Karpas-422 (cell line): ENCODE measurements at places on chromosomes 11 and 22. TPM values are rescaled to one million over a fixed set of nuclear protein-coding genes. Genes with fewer than 3 reads are reported as not detected.

DNA sequence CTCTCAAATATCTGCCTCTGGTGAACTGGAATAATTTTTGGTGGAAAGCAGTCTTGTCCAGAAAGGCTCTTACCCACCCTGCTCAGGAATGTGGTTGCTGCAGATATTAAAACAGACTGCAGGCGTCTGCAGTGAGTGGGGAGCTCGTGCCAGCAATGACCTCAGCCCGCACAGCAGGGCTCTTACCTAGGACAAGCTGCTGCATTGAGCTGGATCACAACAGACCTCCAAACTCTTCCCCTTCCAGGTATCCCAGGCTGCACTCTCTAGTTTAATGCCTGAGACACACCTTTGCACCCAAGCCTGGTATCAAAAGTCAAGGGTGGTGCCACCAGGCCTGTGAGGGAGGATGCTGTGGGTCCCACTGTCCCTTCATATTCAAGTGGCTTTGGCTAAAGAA is 69.7 kb upstream of the CDON start:
- DNase-seq = no peak

- DNase-seq = no peak
These were observed 58.7 kb downstream of the ZNF280B start for GRCh38 chr22:22449819-22450218.

DNA sequence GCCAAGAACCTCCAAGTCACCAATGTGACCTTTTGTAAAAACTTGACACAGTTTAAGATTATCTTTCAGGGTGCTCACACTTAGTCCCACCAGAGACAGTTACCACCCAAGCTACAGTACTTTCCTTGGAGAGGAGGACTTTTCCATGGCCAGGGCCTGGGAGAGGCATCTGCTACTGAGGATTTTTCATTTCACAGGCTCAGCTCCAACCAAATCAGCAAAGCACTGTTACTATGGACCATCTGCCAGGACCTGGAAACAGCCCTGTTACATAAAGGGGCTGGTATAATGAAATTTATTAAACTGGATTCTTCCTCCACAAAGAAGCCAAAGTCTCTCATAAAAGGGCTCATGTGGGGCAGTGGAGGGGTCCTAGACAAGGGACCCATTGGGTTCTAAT is 38.6 kb downstream of the SERGEF start:
- no peak for DNase-seq

DNA sequence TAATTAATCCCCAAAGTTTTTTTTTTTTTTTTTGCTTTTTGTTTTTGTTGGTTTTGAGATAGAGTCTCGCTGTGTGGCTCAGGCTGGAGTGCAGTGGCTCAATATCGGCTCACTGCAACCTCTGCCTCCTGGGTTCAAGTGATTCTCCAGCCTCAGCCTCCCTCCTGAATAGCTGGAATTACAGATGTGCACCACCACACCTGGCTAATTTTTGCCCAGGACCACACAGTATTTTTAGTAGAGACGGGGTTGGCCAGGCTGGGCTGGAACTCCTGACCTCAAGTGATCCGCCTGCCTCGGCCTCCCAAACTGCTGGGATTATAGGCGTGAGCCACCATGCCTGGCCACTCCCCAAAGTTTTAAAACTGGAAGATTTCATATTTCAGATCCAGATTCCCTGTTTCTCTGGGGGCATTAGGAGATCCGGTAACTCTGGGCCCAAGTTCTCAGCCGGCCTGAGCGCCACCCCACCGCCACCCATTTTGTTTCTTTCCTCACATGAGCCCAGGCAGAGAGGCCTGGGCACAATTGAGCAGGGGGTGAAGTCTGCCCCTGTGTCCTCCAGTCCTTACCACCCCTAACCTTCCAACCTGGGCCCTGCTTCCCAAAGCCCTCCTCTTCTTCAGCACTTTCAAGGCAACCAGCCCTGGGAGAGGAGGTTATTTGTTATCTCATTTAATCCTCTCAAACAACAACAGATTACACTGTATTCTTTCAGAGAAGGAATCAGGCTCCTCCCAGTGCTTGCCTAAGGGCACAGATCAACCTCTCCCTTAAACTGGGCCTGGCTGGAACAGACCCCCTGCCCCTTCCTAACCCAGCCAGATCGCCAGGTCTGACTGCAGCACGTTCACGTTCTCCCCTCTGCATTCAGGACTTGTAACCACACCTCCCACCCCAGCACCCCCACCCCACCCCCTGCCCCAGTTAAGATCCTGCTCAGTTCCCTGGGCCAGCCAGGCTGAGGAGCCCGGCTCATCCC is 1.9 kb upstream of the CSNK1E start:
- DNase-seq = no peak

GRCh38 chr22:49368976-49369725 is 458.5 kb downstream of the BRD1 start:
- DNase-seq = no peak

GRCh38 chr22:38078046-38078840 is 5.7 kb downstream of the SLC16A8 start:
- no peak for DNase-seq

DNA sequence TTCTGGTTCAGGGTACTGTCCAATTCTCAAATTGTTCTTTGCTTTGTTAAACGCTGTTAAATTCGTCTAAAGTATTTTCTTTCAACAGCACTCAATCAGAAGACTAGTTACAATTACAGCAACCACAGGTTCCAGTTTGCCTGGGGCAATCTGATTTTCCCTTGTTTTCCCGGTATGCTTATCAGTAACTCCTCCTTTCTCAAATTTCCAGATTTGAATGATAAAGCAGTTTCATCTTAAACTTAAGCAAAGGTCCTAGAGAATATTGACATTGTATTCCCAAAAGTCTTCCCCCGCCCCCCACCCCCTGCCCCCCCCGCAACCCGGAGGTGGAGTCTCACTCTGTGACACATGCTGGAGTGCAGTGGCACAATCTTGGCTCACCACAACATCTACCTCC is 10.5 kb upstream of the USP28 start:
- DNase-seq = no peak

DNA sequence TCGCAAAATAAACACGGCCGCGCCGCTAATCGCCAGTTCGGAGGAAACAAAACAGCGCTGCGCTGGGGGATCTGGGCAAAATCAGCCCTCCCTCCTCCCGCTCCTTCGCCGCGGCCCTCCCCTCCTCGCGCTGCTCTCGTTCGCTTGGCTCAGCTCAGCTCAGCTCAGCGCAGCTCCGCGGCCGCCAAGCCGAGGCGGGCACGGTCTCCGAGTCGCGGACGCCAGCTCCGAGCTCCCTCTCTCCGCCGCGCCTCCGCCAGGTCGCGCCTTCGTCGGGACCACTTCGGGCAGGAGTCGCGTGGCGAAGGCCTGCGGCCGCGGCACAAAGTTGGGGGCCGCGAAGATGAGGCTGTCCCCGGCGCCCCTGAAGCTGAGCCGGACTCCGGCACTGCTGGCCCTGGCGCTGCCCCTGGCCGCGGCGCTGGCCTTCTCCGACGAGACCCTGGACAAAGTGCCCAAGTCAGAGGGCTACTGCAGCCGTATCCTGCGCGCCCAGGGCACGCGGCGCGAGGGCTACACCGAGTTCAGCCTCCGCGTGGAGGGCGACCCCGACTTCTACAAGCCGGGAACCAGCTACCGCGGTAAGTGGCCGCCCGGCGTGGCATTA is at the start of gene SPON1:
Gene SPON1, plus strand, starts transcription at position 162 of the 607 bp plus-strand sequence. Its CDS starts 182 bp downstream, at position 344.
- DNase-seq = no peak

GRCh38 chr22:24504956-24505736 is 10.0 kb downstream of the UPB1 start:
- DNase-seq = no peak

DNA sequence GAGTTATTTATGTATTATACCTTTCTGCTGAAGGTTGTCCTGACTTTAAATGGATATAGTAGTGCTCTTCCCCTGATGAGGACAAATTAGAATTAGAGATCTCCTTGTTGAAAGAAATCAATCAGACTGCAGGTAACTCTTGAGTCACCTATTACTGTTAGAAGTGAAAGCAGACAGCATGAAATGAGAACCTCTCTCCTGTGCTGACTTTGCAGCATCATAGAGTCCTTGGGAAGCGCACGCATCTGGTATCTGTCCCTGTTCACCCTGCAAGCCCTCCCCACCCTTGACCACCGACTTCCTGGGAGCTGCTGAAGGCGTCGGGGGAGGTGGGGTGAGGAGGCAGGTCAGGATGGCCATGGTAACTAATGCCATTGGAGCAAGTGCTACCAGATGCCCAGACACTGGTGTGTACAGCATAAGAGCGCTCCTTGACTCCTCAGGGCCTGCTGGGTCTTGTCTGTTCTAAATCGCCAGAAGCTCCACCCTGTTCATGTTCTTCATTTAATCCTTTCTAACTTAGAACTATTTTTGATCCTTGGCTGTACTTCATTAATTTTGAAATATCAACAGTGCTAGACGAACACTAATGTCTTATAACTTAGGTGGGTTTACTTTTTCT is 143.9 kb downstream of the WNT7B start:
- DNase-seq = no peak

- no peak for DNase-seq
These were observed 16.5 kb upstream of the APOBEC3A start for GRCh38 chr22:38940811-38941384.

- DNase-seq = no peak
These were observed 126.5 kb downstream of the MIAT start for GRCh38 chr22:26783885-26784284.

- DNase-seq = no peak
These were observed 5.2 kb upstream of the LIF start for GRCh38 chr22:30251711-30252110.

GRCh38 chr11:80365076-80365725 is 924.4 kb upstream of the TENM4 start:
- DNase-seq = no peak

GRCh38 chr11:90284171-90284570 is 61.3 kb upstream of the CHORDC1 start:
- DNase-seq = no peak

DNA sequence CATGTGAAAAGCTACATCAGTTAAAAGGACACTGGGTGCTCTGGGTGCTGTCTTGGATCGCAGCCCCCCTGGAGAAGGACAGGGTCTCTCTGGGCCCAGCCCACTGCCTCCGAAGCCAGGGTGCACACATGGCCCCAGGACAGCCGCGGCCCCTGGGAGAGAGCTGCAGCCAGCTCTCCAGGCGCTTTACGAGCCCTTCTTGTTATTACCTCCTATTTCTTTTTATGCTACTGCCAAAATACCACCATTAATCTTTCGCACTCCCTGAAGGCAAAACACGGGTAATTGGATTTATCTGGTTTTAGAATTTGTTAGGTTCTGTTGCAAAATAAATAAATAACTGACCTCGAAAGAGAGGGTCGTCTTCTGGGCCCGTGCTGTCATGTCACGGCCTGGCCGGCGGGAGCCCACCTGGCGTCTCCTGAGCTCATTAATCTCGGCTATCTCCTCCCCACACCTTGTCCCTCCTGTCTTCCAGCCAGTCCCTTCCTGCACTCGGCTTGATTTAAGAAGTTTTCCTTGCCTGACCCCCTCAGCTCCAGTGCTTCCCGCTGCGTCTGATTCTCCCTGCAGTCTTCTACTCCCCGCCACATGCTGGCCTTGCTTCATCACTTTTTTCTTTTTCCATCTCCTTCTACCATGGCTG is 611.7 kb downstream of the OPCML start:
- no peak for DNase-seq

DNA sequence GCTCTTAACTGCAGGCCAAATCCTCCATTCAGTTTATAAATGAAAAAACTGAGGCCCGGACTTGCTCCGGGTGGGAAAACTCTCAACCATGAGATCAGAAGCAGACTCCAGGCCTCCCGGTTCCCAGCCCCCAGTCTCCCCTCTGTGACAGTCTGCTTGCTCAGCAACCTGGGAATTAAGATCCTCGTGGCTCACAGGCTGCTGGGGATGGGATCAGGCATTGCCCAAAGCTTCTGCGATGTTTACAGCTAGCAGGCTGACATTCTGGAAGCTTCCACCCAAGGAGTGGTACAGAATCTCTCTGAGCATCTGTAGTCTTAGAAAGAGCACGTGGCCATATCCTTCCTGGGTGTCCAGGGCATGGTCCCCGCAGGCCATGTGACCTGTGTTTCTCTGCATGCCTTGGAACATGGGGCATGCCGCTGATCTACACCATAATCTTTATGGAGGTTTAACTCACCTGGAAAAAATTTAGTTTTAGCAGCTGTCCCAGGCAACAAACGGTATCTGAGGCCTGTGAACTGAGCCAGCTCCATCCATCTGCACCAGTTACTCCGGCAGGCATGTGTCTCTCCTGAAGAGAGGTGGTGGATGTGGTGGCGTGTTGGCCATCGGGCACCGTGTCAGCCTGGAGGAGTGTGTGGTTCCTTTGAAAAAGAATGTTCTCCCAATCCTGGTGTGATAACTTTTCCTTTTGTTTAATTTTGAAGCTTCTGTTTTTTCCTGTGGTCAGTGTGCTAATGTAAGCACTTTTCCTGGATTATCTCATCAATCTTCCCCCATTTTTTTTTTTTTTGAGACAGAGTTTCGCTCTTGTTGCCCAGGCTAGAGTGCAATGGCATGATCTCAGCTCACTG is 7.9 kb downstream of the FBLN1 start:
- DNase-seq = no peak

GRCh38 chr22:48714231-48714630 is 1113.4 kb downstream of the BRD1 start:
- DNase-seq = no peak

GRCh38 chr22:44698531-44699421 is 3.2 kb upstream of the PRR5 start:
- no peak for DNase-seq

DNA sequence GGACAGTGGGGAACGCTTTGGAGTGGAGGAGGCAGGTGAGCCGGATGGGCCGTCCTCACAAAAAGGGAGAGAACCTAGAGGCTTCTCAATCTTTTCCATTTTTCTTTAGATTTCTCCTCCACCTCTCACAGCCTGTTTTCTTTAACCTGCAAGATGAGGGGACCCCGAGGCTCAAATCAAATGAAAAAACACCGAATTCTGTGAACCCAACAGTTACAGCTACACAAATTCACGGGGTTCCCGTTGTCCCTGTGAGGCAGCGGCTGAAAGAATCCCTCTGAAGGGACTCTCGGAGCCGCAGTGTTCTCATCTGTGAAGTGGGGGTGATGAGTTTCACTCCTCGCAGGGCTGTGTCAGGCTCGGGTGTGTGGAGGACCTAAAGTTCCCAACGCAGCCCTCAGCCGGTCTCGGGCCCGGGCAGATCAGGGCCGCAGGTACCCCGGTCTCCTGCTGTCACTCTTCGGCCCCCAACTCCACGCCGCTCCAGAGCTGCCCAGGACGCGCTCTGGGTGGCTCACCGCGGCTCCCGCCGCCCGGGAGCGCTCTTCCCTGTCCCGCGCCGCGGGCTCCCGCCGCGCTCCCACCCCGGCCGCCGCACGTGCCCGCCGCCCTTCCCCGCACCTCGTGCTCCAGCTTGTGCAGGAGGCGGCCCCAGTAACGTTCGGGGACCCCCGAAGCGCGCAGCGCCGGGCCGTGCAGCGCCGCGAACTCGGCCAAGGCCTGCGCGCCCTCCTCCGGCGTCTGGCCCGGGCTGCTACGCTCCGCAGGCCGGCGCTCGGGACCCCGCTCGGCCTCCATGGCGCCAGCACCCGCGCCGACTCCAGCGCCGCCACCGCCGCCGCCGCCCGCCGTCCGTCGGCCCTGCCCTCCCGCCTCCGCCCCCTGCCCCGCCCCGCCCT is at the start of gene TTLL12:
Gene TTLL12, minus strand, starts transcription at position 863 of the 899 bp plus-strand sequence. Its CDS starts 65 bp downstream, at position 798.
- peak; percentile 85 for DNase-seq

The OR52I1 gene
- total RNA-seq = not detected in 2 replicates

The SCGB1C1 gene
- total RNA-seq = not detected in 2 replicates

The PAMR1 gene
- total RNA-seq = not detected in 2 replicates

The LIF gene
- not detected in 2 replicates for total RNA-seq

The KCTD14 gene
- total RNA-seq = 1.0 TPM in 1 of 2 replicates, not detected in the other

The RTN4R gene
- 0.29 and 0.30 TPM in 2 replicates for total RNA-seq

The OR4C3 gene
- not detected in 2 replicates for total RNA-seq
